ENCODE measurements at places on chromosomes 11 and 22.

DNA sequence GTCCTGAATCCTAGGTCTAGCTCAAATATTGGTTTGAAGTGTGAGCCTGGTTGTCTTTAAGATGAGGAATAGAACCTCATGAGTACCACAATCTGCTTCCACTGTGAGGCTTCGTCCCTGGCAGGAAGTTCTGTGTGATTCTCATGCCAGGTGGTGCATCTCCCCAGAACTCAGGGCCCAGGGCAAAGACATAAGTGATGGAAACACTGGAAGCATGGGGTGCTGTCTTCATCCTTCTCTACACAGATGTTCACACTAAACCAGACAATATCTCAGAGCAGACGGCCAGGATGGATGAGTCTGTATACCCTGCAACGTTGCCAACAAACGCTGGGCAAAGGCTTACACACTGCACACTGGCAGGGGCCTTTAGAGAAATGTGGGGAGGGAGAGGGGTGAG is 475.9 kb upstream of the B3GAT1 start:
- DNase-seq: peak; percentile 47

GRCh38 chr11:82994604-82995230 is 77.0 kb downstream of the RAB30 start:
- no peak for DNase-seq

DNA sequence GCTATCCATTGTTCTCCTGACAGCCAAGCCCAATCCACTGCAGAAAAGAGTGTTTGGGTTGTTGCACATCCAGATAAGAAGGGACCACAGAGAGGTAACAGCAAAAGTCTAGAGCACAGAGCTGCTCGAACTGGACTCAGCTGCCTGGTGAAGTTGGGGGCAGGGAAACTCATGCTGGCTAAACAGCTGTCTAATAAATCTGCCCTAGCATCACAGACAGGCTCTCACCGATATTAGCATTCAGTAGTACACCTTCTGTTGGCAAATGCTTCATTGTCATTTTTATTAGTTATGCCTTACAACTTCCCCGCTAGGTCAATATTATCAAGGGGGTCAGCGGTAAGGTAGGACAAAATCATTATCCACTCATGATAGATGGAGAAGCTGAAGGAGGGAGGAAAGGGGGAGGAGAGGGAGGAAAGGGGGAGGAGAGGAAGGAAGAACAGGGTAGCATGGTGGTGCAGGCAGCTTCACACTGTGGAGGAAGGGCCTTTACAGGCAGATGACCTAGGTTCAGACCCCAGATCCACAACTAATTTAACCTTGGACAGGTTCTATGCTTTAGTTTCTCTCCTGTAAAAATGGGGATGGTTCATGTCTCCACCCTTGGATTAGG is 102.7 kb downstream of the LARGE1 start:
- DNase-seq: no peak

GRCh38 chr11:102513869-102514268 is 16.7 kb downstream of the MMP7 start:
- no peak for DNase-seq

GRCh38 chr22:35021161-35021560 is 44.8 kb upstream of the ISX start:
- DNase-seq: no peak

DNA sequence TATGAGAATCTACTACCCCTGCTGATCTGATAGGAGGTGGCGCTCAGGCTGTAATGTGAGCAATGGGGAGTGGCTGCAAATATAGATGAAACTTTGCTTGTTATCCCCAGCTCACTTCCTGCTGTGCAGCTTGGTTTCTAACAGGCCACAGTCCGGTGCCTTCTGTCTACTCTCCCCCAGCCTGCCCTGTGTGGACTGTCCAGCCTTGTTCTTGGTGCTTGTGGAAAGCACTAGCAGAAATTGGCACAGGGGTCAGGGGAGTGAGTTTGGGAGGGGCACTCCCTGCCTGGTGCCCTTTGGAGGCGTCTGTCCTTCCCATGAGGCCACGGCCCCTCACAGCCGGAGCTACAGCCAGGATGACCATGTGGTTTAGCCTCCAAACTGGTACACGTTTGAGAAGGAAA is 14.3 kb downstream of the MOV10L1 start:
- no peak for DNase-seq

GRCh38 chr11:80899381-80899780 is 1458.6 kb upstream of the TENM4 start:
- DNase-seq: no peak

DNA sequence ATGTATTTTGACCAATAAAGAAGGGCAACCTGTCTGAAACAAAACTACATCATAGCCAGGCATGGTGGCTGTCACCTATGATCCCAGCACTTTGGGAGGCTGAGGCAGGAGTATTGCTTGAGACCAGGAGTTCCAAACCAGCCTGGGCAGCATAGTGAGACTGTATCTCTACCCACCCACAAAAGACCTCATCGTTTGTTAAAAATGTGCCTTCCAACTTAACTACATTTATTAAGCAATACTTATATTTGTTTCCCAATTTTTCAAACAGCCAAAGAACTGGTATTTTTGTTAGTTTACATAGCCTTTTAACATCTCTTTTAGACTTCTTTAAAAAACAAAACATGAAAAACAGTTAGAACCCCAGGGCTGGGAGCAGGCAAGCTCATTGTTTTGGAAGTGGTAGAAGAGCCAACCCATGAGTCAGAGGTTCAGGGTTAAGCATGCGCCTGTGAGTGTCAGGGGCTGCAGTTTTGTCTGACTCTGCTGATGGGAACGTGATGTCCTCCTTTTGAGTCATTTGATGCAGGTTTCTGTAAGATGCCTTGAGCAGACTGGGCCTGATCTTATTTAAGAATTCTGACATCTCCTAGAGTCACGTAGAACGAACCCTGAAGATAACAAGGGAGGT is 53.9 kb upstream of the CRTAM start:
- DNase-seq: no peak

- DNase-seq: peak; percentile 44
These were observed 872.0 kb downstream of the BRD1 start for GRCh38 chr22:48955351-48956311.

DNA sequence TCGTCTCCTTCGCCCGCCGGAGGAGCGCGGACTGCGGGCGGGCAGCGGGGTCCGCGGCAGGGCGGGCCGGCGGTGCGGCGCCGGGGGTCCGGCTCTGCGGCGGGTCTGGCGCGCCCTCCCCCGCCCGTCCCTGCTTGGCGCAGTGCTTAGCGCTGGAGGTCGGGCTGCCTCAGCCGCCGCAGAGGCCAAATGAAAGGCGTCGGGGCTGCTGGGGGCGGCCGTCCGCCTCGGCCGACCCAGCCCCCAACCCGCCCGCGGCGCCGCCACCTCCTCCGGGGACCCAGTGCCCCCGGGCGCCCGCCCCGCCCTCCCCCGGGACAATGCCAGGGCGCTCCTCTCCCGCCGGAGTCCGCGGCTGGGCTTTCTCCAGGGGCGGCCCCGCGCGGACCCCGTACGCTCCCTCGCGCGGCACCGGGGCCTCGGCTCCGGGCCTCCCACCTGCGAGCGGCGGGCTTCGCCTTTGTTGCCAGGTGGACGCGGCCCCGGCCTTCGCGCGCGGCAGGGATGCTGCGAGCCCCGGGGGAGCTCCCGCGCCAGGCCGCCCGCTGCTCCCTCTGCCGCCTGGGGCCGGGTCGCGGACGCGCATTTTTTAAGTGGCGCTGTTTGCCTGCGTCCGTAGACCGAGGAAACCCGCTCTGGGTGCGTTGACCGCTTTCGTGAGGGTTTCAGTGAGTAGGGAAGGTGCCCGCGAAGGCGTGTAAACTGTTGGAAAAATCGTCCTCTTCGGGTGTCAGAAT is 583 bp downstream of the APLP2 start:
- DNase-seq: peak; percentile 83

- no peak for DNase-seq
These were observed 70.2 kb downstream of the DDX10 start for GRCh38 chr11:108734956-108735559.

DNA sequence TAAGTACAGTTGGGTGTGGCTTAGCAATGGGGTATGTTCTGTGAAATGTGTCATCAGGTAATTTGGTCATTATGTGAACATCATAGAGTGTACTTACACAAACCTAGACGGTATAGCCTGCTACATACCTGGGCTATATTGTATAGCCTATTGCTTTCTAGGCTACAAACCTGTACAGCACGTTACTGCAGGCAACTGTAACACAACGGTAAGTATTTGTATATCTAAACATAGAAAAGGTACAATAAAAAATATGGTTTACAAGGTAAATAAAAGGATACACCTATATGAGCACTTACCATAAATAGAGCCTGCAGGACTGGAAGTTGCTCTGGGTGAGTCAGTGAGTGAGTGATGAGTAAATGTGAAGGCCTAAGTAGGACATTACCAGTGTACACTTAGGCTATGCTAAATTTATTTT is 73.1 kb upstream of the GDPD4 start:
- DNase-seq: no peak

GRCh38 chr11:85974122-85974521 is 94.8 kb downstream of the PICALM start:
- DNase-seq: no peak

- DNase-seq: peak; percentile 91
These were observed 2.8 kb downstream of the MAP3K11 start for GRCh38 chr11:65611028-65611757.

- no peak for DNase-seq
These were observed 58.3 kb upstream of the VSTM5 start for GRCh38 chr11:93908689-93909088.

DNA sequence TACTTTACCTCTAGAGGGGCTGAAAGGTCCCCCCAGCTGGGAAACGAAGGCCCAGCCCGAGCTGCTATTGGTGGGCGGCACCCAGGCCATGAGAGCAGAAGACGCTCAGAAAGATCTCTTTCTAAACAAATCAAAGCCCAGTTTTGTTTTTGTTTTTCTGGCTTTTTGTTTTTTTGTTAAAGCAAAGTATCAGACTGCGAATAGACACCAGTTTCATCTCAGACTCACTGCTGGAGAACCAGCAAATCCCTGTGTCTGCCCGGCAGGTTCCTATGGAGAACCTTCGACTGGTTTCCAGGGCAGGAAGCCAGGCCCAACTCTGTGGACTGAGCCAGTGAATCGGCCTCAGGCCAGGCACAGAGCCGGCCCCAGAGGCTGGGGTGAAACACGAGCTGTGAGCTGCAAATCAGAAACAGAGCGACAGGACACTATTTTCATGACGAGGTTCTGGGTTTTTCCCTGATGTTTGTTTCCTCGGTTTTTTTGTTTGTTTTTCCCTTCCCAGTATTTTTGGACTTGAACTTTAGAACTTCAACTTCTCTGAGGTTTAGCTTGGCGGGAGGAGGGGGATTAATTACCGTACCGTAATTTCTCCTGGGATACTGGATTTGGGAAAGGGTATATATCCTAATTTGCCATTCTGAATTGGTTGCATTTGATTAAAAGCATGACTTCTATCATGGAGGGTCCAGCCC is 16.0 kb upstream of the B4GALNT4 start:
- peak; percentile 91 for DNase-seq

DNA sequence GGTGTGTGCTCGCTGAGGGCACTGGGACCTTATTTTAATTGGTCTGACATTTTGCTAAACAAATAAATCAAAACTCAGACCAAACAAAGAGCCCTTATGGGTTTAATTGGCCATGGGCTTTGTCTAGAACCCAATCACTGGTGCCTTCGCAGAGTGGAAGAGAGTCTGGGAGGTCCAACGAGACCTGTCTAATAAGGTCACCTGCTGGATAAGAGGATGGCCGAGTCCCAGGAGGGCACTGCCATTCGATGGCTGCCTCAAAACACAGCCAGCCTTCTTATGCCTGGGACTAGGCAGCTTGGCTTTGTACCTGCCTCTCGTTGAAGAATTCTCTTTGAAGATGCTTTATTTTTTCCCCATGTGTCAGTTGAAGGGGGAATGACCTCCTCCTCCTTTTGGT is 171.1 kb downstream of the CEP164 start:
- DNase-seq: no peak

DNA sequence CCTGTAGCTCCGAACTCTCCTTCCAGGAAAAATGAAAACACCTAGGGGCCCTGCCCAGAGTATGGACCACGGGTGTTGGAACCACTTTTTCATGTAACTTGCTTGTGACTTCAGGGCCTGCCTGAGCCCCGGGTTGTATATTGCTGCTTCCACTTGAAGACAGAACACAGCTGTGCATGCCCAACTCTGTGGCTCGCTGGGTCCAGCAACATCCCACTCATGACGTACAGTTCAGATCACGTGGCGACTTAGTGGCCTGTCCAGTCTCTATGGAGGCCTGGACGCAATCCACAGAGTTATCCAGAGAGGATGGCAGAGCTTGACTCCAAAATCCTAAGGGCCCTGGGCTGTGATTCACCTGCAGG is 6.8 kb downstream of the C11orf21 start:
- DNase-seq: peak; percentile 73

DNA sequence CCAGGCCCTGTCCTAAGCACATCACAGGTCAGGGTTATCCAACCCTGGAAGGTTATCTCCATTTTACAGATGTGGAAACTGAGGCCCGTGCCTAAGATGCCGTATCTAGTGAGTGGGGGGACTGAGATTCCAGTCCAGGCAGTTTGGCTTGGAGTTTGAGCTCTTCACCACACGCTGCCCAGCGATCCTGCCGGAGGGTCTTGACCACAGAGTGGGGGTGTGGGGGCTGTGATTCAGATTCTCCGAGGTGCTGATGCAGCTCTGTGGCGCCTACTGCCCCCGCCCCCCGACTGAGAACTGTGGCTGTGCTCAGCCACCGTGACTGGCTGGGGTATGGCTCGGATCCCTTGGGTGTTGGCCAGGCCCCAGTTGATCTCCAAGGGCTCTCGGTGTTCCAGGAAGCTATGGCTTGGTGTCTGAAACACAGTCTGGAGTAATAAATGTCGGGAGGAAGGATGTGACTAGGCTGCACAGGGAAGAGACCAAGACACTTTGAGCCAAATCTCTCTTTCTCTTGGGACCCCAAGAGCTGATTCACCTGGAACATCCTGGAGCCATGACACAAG is 60.6 kb upstream of the RASD2 start:
- no peak for DNase-seq

DNA sequence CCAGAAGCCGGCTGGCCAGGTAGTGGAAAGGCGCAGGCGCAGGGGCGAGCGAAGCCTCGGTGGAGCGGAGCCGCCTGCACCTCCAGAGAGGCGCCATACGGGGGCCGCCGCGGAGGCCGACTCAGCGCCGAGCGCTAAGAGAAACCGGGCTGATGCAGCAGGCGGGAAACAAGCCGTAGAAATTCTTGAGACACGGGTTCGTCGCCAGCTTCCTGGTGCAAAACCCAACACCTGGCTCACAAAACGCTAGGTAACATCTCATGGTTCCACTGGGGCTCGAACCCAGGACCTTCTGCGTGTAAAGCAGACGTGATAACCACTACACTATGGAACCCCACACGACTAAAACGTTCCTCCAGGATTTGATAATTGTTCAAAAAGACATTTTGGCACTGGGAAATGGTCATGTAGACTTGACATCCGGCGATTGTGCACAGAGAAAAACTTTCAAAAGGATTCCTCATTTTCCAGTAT is 39.1 kb downstream of the OR4D9 start:
- DNase-seq: peak; percentile 84

- DNase-seq: no peak
These were observed 15.0 kb downstream of the USH1C start for GRCh38 chr11:17528906-17529843.

DNA sequence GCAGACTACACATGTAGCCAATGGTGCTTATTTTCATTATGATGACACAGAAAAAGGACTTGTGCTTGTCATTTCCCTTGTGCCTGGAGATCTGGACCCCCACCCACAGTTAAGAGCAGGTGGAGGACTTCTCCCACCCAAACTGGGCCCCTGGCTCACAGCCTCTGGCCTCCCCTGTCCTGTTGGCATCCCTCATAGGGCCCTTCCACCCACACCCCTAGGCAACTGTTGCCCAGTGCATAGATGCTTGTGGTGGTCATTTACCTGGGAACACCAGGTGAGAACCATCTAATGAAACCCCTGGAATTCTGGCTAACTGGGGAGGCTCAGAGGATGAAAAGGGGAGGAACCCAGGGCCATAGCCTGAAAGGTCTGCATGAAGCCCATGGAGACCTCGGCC is 355.9 kb downstream of the BUD13 start:
- peak; percentile 56 for DNase-seq

Measured in cardiac septum (tissue), 1 donor.